ENCODE measurements at places on chromosomes 2 and 18. TPM values are rescaled to one million over a fixed set of nuclear protein-coding genes. Genes with fewer than 3 reads are reported as not detected.

DNA sequence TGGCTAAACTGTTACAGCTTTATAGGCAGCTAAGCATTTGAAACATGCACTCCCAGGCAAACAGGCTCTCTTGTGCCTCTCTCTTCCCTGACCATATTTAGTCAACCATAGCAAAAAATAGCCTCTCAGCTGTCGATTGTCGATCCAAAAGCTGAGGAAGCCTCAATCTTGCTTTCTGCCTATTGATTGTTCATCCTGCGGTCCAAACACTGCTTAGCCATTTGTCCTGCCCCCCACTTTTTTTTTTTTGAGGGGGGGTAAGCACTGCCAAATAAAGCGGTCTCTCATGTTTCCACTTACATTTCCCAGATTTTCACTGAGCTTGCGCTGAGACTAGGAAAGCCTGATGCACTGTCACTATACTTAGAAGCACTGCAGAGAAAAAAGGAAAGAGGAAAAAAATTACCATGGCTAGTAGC lies 90.8 kb downstream of the MIB1 start:
- no peak for DNase-seq
- peak overlapping the region; percentile 81 for H3K27ac ChIP-seq
- H3K4me1 ChIP-seq = peaks cover 16% of the 10 kb centered on the region
- peak overlapping the region; percentile 47 for H3K4me3 ChIP-seq
- H3K27me3 ChIP-seq = no peaks in the 10 kb centered on the region

DNA sequence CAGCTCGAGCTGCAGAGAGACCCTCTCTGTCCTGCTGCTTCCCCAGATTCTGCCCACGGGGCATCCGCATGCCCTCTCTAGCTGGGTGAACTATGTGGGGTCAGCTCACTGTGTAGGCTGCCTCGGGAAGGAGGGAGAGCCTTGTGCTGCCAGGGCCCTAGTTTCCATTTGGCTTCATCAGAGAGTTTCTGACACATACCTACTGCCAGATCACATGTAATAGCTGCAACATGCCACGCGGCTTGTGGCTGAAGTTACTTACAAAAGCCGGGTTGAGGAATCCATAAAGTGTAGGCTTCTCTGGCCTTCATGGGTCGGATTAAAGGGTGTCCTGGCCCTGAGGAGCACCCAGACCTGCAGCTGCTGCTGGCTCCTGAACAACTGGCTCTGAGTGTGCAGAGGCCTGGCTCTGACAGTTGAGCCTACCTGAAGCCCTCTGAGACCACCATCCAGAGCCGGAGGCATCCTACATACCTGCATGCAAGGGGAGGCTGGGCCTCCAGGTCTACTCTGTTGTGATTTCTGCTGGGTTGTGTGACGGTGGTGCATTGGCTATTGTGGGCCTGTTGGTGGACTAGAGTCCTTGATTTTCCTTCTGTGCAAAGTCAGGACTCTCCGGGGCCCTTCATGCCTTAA lies 130.0 kb downstream of the SH3RF3 start:
- H3K4me3 ChIP-seq = no peak overlapping the region
- no peak overlapping the region for H3K27ac ChIP-seq
- no peaks in the 10 kb centered on the region for H3K27me3 ChIP-seq
- H3K4me1 ChIP-seq = peaks cover 37% of the 10 kb centered on the region
- H3K36me3 ChIP-seq = no peaks in the 10 kb centered on the region
- no peak for DNase-seq

- no peaks in the 10 kb centered on the region for H3K4me1 ChIP-seq
- no peak overlapping the region for H3K27ac ChIP-seq
- no peaks in the 10 kb centered on the region for H3K36me3 ChIP-seq
- H3K4me3 ChIP-seq = no peak overlapping the region
- DNase-seq = no peak
Observed at GRCh38 chr18:45650321-45650720, 35.0 kb downstream of the SLC14A2 start.

- no peaks in the 10 kb centered on the region for H3K36me3 ChIP-seq
- no peak overlapping the region for H3K27ac ChIP-seq
- no peak for DNase-seq
- no peaks in the 10 kb centered on the region for H3K4me1 ChIP-seq
- no peak overlapping the region for H3K4me3 ChIP-seq
Observed at GRCh38 chr2:16142383-16143361, 202.3 kb downstream of the MYCN start.

DNA sequence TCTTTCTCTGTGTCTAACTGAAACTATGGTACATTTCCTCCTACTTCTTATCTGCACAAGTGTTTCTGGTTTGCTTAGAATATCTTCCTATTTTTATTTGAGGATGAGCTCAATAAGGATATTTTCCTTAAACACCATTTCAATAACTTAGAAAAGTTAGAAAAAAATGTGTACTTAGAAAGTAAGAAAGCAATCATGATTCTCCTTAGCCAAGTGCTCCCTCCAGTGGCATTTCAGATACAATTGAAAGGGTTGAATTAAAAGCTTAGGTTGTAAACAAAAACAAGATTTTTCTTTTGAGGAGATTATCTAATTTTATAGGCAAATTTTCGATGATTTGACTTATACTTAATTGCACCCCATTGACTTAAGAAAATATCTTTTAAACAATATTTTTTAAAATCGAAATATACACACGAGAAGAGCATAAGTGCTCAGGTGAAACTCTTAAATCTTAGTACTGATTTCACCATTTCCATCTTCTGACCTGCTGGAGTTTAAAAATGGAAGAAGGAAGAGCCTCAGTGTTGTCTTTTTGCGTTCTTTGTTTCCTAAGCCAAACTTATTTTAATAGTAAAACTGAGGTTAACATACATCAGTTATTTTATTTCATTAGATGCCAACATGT lies 26.9 kb downstream of the C18orf63 start:
- H3K4me3 ChIP-seq = no peak overlapping the region
- no peaks in the 10 kb centered on the region for H3K27me3 ChIP-seq
- no peak for DNase-seq
- no peaks in the 10 kb centered on the region for H3K36me3 ChIP-seq
- no peak overlapping the region for H3K27ac ChIP-seq
- H3K4me1 ChIP-seq = peaks cover 13% of the 10 kb centered on the region

DNA sequence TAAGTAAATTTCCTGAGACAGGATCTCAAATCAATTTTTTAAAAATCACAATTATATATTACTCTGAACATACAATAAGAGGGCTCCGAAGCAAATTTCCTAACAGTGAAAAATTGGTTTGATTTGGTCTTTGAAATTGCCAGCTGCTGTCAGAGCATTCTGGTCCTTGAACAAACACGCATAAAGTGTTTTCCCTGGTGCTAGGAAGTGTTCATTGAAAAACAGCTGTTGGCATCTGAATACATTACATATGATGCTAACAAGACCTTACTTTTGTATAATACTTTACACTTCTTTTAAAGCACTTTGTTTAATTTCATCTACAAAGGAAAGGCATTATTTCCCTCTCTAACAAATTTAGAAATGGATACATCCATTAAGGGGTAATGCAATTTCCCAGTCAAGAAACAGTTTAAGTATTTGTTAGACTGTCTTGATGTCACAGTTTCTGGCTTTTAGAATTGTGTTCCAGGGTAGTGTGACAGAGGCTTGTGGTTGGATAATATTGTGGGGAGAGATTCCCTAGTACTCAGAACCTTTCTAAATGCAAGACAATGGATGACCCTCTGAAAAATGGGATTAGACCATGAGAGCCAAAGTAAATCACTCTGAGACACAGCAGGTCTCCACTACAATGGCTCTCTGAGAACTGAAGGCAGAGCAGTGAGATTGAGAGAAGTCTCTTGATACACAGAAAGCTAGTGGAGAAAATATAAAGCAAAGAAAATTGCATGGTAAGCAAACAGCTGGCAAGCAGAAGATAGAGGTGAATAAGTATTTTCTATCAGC lies 299.0 kb downstream of the TRIB2 start:
- no peaks in the 10 kb centered on the region for H3K27me3 ChIP-seq
- H3K36me3 ChIP-seq = no peaks in the 10 kb centered on the region
- no peaks in the 10 kb centered on the region for H3K4me1 ChIP-seq
- no peak for DNase-seq
- no peak overlapping the region for H3K4me3 ChIP-seq

DNA sequence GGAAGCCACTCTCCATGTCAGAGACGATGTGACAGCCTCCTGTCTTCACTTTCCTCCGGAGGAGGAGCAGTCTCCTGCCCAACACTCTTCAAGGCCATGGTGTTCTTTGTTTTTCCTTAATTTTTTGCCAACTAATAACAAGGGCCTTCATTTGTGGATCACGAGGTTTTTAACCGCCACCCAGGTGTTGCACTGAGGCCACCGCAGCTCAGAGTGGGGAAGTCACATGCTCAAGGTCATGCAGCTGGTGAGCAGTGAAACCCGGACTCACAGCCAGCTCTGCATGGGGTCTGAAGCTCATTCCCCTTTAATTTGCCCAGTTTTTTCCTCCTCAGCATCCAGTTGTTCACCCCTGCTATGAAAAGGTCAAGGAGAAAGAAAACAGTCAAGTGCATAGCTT lies 19.6 kb downstream of the ENOSF1 start:
- H3K4me1 ChIP-seq = peaks cover 14% of the 10 kb centered on the region
- no peaks in the 10 kb centered on the region for H3K36me3 ChIP-seq
- H3K27ac ChIP-seq = no peak overlapping the region
- H3K4me3 ChIP-seq = no peak overlapping the region
- DNase-seq = no peak

DNA sequence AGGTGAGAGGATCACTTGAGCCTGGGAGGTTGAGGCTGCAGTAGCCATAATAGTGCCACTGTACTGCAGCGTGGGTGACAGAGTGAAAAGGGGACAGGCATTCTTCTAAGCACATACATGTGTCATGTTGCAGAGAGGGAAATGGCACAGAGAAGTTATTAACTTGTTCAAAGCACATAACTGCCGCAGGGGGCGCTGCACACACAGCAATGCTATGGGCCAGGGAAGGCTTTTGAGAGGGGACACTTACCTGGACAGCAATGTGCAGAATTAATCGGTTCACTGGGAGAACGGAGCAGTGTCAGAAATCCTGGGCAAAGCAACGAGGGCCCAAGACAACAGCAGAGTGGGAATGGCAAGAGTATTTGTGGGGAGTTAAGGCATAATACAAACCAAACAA lies 2.4 kb downstream of the SCYGR8 start:
- no peak for DNase-seq
- H3K4me3 ChIP-seq = no peak overlapping the region
- no peaks in the 10 kb centered on the region for H3K36me3 ChIP-seq

GRCh38 chr18:46008531-46008930 lies 41.4 kb upstream of the EPG5 start:
- DNase-seq = no peak
- H3K4me1 ChIP-seq = no peaks in the 10 kb centered on the region
- H3K27ac ChIP-seq = no peak overlapping the region

DNA sequence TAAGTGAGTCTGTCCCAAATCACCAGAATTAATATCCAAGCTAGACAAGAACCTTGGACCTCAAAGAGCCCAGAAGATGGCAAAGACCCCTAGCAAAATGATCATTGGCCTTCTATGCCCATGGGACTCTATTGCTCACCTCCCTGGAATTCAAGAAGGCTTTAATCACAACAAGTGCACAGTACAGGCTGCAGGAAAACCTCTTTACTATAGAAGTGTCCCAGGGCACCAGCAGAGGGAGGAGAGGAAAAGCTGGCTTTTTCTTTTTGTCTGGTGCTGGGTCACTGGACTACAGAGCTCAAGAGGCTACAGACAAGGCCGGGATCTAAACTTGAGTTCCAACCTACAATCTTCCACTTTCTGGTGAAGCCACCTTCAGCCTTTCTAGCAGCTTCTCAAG lies 88.3 kb upstream of the PPP1CB start:
- H3K4me3 ChIP-seq = no peak overlapping the region
- no peaks in the 10 kb centered on the region for H3K4me1 ChIP-seq
- peak overlapping the region; percentile 94 for H3K27ac ChIP-seq
- no peaks in the 10 kb centered on the region for H3K27me3 ChIP-seq

DNA sequence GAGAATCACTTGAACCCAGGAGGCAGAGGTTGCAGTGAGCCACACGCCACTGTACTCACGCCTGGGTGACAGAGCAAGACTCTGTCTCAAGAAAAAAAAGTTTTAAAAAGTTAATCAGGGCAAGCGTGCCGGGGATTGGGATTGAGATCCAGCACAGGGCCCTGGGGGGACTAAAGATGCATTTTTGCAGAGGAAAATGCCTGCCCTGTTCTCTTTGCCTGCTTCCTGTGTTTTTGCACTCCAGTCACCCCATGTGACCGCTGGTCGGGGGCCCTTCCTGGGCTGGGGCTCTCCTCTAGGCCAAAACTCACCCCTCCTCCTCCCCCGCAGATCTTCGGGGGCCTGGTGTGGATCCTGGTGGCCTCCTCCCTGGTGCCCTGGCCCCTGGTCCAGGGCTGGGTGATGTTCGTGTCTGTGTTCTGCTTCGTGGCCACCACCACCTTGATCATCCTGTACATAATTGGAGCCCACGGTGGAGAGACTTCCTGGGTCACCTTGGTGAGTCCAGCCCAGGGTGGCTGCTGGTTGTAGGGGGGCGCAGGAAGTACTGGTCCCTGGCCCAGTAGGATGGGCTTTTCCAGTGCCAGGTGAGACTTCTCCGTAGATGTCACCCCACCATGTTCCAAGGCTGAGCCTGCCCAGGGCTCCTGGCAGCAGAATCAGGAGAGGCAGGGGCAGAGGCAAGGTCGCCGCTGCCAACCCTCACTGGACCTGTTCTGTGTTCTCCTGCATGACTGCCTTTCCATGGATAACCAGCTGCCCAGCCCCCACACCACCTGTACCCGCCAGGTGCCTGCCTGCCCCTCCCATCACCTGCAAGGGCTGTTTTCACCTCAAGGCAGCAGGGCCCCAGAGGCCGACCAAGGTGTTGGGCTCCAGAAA lies 22.4 kb downstream of the MAL start:
- peak; percentile 56 for DNase-seq
- no peak overlapping the region for H3K4me3 ChIP-seq
- no peaks in the 10 kb centered on the region for H3K27me3 ChIP-seq
- H3K4me1 ChIP-seq = peaks cover 10% of the 10 kb centered on the region
- no peaks in the 10 kb centered on the region for H3K36me3 ChIP-seq

GRCh38 chr2:215946586-215946985 lies 66.8 kb downstream of the MREG start:
- no peak overlapping the region for H3K4me3 ChIP-seq
- no peaks in the 10 kb centered on the region for H3K4me1 ChIP-seq
- peaks cover 4% of the 10 kb centered on the region for H3K36me3 ChIP-seq
- DNase-seq = no peak
- H3K27me3 ChIP-seq = no peaks in the 10 kb centered on the region
- H3K27ac ChIP-seq = no peak overlapping the region

GRCh38 chr2:158935617-158936016 lies 32.8 kb upstream of the TANC1 start:
- H3K4me1 ChIP-seq = peaks cover 13% of the 10 kb centered on the region
- no peaks in the 10 kb centered on the region for H3K27me3 ChIP-seq
- no peak for DNase-seq
- no peak overlapping the region for H3K27ac ChIP-seq

Gene UGT1A10
- total RNA-seq = not detected

Gene TMEM150A
- 21.8 TPM for total RNA-seq

Gene FLACC1
- total RNA-seq = 1.4 TPM

Gene SERPINB12
- total RNA-seq = not detected

Gene TUBA3E
- total RNA-seq = not detected

Gene RBKS
- 2.0 TPM for total RNA-seq

Gene GALNT3
- 0.41 TPM for total RNA-seq
